Activated naive CD8-positive, alpha-beta T cell treated with anti-CD3 and anti-CD28 coated beads, Interleukin-2, amount 10 ng/mL, durations not matched to agents 7 days and 5 days (primary cell): ENCODE measurements at places on chromosomes 3 and 15. TPM values are rescaled to one million over a fixed set of nuclear protein-coding genes. Genes with fewer than 3 reads are reported as not detected.

KBTBD13 gene
- not detected for total RNA-seq

IGF1R gene
- total RNA-seq: 23.4 TPM

BCHE gene
- not detected for total RNA-seq

TMEM45A gene
- total RNA-seq: 0.20 TPM

SRGAP3 gene
- 5.5 TPM for total RNA-seq

NDN gene
- total RNA-seq: 3.5 TPM

MAPK6 gene
- 25.5 TPM for total RNA-seq

SLC35G2 gene
- 0.28 TPM for total RNA-seq

CTXND1 gene
- total RNA-seq: not detected

ZNF717 gene
- total RNA-seq: 18.1 TPM

HRH1 gene
- total RNA-seq: 0.36 TPM

ILDR1 gene
- not detected for total RNA-seq

FAIM gene
- total RNA-seq: 5.2 TPM

ZPLD1 gene
- total RNA-seq: not detected

SLC15A2 gene
- 3.7 TPM for total RNA-seq
